ENCODE measurements at places on chromosomes 7 and 10.

- H3K36me3 ChIP-seq = no peaks in the 10 kb centered on the region
- no peaks in the 10 kb centered on the region for H3K4me1 ChIP-seq
- H3K27ac ChIP-seq = no peak overlapping the region
- H3K27me3 ChIP-seq = no peaks in the 10 kb centered on the region
Observed at GRCh38 chr7:123961771-123962170, 36.7 kb downstream of the SPAM1 start.

GRCh38 chr10:95441547-95441923, 119.6 kb downstream of the SORBS1 start:
- peaks cover 19% of the 10 kb centered on the region for H3K4me1 ChIP-seq
- DNase-seq = no peak
- peaks cover 4% of the 10 kb centered on the region for H3K27me3 ChIP-seq
- H3K27ac ChIP-seq = no peak overlapping the region
- no peak overlapping the region for H3K4me3 ChIP-seq

DNA sequence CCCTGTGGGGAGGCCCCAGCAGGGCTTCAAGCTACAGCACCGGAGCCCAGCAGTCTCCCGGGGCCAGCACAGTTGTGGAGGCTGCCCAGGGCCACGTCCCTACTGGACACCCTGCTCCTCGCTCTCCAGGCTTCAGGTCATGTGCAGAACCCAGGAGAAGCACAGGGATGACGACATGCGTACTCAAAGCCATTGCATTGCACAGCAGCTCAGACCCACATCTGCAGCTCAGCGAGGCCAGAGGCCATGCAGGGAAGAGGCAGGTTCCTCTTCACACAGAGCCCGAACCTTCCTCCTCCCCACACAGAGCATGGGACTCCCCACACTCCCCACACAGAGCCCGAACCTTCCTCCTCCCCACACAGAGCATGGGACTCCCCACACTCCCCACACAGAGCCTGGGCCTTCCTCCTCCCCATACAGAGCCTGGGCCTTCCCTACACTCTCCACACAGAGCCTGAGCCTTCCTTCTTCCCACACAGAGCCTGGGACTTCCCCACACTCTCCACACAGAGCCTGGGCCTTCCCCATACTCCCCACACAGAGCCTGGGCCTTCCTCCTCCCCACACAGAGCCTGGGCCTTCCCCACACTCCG, 12.3 kb downstream of the CFAP46 start:
- no peak overlapping the region for H3K4me3 ChIP-seq
- peaks cover 17% of the 10 kb centered on the region for H3K27me3 ChIP-seq
- peaks cover 4% of the 10 kb centered on the region for H3K36me3 ChIP-seq
- no peak for DNase-seq

GRCh38 chr10:100653957-100654781, 91.2 kb upstream of the PAX2 start:
- DNase-seq = no peak
- peaks cover 11% of the 10 kb centered on the region for H3K36me3 ChIP-seq
- H3K4me1 ChIP-seq = peaks cover 27% of the 10 kb centered on the region
- peak overlapping the region; percentile 80 for H3K4me3 ChIP-seq
- peaks cover 32% of the 10 kb centered on the region for H3K27me3 ChIP-seq

DNA sequence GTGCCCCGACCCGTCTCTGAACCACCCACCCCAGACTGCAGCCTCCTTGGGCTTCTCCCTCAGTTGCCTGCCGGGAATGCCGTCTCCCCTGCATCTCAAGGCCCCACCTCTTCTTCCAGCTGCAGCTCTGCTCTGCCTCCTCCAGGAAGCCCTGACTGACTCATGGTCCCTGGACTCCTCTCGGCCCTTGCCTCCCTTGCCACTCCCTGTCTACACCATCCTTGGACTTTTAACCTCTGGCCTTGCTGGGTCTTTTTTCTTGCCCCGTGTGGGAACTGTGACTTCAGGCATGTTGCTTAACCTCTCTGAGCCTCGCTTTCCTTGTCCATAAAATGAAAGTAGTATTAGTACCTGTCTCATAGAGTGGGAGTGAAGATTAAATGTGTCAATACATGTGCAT, 56.3 kb downstream of the C10orf105 start:
- peaks cover 11% of the 10 kb centered on the region for H3K27me3 ChIP-seq
- H3K27ac ChIP-seq = no peak overlapping the region
- peak overlapping the region; percentile 23 for H3K4me3 ChIP-seq
- no peaks in the 10 kb centered on the region for H3K36me3 ChIP-seq

DNA sequence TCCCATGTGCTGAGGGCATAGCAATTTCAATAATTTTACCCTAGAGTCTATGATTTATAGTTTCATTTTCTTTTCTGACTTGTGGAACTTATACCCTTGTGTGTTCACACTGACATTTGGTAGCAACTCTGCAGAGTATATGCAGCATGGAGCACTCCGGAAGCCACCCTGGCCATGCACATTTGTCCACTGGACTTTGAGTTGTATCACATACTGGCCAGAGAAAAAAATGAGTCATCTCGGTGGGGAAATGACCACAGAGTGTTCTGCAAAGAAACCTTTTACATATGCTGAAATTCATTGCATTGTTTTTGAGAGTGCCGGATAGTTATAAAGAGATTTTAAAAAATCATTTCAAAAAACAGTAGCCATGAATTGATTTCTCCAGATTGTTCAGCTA, 164.8 kb upstream of the COBL start:
- DNase-seq = no peak
- no peaks in the 10 kb centered on the region for H3K4me1 ChIP-seq
- no peak overlapping the region for H3K4me3 ChIP-seq
- no peaks in the 10 kb centered on the region for H3K36me3 ChIP-seq
- H3K27ac ChIP-seq = no peak overlapping the region

DNA sequence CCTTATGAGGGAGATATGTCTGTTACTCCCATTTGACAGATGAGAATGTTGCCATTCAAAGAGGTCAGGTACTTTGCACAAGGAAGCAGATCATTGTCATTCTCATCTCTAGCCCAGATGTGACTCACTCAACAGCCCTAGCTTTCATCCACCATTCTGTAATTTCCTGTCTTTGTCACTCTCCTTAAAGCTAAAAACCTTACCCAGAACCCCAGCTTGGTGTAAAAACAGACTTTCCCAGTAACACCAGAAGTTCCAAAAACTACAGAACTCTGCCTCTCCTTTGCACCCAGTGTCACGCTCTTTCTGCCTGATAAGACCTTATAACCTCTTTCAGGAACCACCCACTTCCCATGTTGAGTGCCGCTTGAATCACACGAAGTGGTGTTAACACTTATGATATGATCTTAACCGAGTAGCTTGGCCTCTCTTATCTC, 89.1 kb upstream of the SP4 start:
- H3K27ac ChIP-seq = peak overlapping the region; percentile 51
- H3K4me1 ChIP-seq = peaks cover 10% of the 10 kb centered on the region
- no peak overlapping the region for H3K4me3 ChIP-seq
- DNase-seq = no peak

GRCh38 chr10:103828107-103828506, 27.3 kb downstream of the SH3PXD2A start:
- H3K36me3 ChIP-seq = peaks cover 7% of the 10 kb centered on the region
- H3K27me3 ChIP-seq = no peaks in the 10 kb centered on the region
- H3K27ac ChIP-seq = peak overlapping the region; percentile 7

GRCh38 chr7:3437467-3437866, 136.4 kb downstream of the SDK1 start:
- H3K4me1 ChIP-seq = no peaks in the 10 kb centered on the region
- no peaks in the 10 kb centered on the region for H3K27me3 ChIP-seq
- H3K4me3 ChIP-seq = no peak overlapping the region

- H3K27ac ChIP-seq = peak overlapping the region; percentile 99
- peak; percentile 83 for DNase-seq
- peaks cover 15% of the 10 kb centered on the region for H3K27me3 ChIP-seq
- H3K4me1 ChIP-seq = peaks cover 13% of the 10 kb centered on the region
Observed at GRCh38 chr10:73730153-73730906, 13.8 kb upstream of the SEC24C start.

- peaks cover 1% of the 10 kb centered on the region for H3K27me3 ChIP-seq
- no peaks in the 10 kb centered on the region for H3K36me3 ChIP-seq
- DNase-seq = no peak
Observed at GRCh38 chr7:150421831-150422230, 28.6 kb upstream of the GIMAP8 start.

GRCh38 chr10:68900427-68901104, 549 bp upstream of the DDX50 start:
- H3K27ac ChIP-seq = peak overlapping the region; percentile 97
- H3K27me3 ChIP-seq = peaks cover 5% of the 10 kb centered on the region
- DNase-seq = no peak
- H3K36me3 ChIP-seq = no peaks in the 10 kb centered on the region
- peak overlapping the region; percentile 99 for H3K4me3 ChIP-seq

DNA sequence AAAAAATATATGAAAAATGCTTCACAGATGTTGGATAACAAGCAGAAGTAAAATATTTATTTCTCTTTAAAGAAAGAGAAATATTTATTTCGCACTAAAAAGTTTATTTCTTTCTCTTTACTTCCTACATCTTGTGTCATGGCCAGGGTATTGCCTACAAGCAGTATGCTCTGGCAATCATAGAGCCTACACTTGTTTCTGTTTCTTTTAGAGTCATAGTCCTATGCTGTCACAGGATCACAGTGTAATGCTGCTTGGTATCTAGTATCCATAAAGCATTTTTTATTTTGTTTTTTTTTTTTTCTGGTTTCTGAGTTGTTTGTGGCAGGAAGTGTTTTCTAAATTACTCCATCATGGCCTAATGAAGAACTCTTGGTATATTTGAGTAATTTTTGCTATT, 116.0 kb downstream of the ATRNL1 start:
- H3K36me3 ChIP-seq = no peaks in the 10 kb centered on the region
- H3K27ac ChIP-seq = no peak overlapping the region
- no peak for DNase-seq
- H3K4me1 ChIP-seq = no peaks in the 10 kb centered on the region
- H3K27me3 ChIP-seq = peaks cover 2% of the 10 kb centered on the region
- H3K4me3 ChIP-seq = no peak overlapping the region

GRCh38 chr7:112940314-112940732, 146.3 kb downstream of the GPR85 start:
- no peaks in the 10 kb centered on the region for H3K36me3 ChIP-seq
- peak overlapping the region; percentile 92 for H3K4me3 ChIP-seq
- peaks cover 10% of the 10 kb centered on the region for H3K4me1 ChIP-seq
- peaks cover 6% of the 10 kb centered on the region for H3K27me3 ChIP-seq
- no peak for DNase-seq

DNA sequence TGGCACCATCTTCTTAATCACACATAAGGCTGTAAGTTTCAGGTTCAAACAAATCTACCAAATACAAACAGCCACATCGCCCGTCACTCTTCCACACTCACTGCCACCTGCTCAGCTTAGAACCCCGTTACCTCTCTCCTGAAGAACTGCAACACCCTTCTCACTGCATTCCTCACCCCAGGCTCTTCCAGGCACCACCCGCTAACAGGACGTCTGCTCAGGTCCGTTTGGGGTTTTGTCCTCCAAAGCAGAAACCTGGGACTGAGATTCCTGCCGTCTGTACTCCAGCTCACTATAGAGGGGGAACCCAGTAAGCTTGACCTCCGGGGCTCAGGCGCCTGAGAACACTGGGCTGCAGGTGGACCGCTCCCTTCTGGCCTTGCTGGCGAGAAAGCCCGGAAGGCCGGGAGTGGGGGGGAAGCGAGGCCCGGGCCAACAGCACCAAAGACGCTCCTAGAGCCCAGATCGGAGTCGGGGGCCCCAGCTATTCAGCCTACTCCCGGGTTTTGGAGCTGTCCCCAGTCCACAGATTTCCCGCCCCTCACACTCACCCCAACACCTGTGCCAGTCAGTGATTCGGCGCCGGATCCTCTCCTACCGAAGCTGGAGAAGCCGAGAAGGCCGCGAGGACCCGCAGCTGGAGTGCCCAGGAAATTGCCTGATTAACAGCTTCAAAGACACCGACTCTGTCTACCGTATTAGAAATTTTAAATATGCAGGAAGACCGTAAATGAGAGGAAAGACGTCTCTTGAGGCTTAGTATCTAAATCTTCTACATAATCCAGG, at the start of gene AP3M1:
TSS of gene AP3M1 (minus strand) at position 625 of the 786 bp plus-strand sequence. CDS start 12,449 bp downstream, outside the sequence.
- H3K27ac ChIP-seq = peak within 1 kb of the TSS; percentile 53
- H3K4me3 ChIP-seq = no peak within 1 kb of the TSS
- H3K4me1 ChIP-seq = peaks cover 5% of the 10 kb centered on the region
- DNase-seq = peak; percentile 70
- H3K36me3 ChIP-seq = no peaks in the 10 kb centered on the region

GRCh38 chr7:77855371-77856083, 57.0 kb downstream of the PHTF2 start:
- no peak for DNase-seq
- H3K27me3 ChIP-seq = no peaks in the 10 kb centered on the region
- H3K36me3 ChIP-seq = no peaks in the 10 kb centered on the region
- no peak overlapping the region for H3K27ac ChIP-seq
- H3K4me3 ChIP-seq = no peak overlapping the region

- no peaks in the 10 kb centered on the region for H3K36me3 ChIP-seq
- H3K27ac ChIP-seq = no peak overlapping the region
- H3K4me1 ChIP-seq = peaks cover 6% of the 10 kb centered on the region
- DNase-seq = no peak
Observed at GRCh38 chr7:148266795-148267194, 323.8 kb upstream of the C7orf33 start.

DNA sequence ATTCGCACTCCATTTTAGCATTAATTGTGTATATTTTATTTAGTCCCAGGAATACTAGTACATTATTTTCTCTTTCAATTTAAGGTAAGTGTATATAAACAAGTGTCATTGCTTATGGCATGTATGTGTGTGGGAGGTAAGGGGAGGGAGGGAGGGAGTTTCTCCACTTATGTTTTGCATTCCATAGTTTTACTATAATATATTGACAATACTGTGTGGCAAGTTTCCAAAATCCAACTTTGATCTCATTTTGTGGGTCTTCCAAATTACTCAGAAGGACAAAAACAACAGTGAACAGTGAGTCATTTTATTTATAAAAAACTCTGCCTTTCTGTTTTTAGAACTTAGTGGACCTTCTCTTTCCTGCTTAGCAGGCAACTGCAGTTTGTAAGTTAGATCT, 102.3 kb upstream of the SEMA3E start:
- H3K4me1 ChIP-seq = no peaks in the 10 kb centered on the region
- H3K4me3 ChIP-seq = no peak overlapping the region
- H3K27me3 ChIP-seq = no peaks in the 10 kb centered on the region
- no peak overlapping the region for H3K27ac ChIP-seq
- no peak for DNase-seq

DNA sequence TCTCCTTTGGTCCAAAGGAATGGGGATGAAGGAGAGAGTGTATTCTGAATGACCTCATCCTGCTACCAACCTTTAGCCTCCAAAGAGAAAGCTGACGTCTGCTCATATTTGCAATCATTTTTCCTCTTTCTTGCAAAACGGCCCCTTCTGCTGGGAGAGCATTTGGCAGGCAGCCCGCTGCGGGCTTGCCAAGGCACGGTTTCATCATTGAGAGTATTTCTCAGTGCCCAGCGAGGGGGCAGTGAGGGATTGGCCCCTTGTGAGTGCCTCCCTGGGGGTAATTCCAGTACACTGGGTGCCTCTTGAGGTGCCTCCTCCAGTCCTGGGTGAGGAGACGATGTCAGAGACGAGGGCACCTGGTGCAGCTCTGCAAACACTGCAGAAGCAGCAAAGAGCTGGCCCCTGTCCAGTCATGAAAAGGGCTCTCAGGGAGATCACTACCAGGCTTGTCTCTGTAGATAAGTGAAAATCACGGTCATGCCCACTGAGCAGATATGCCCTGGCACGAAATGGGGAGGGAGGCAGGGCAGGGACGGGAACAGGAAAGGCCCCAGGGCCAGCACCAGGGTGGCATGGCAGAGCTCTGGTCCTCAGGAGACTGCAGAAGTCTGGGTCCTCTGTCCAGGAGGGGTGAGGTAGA, 48.7 kb upstream of the SHH start:
- H3K27me3 ChIP-seq = peaks cover under 1% of the 10 kb centered on the region
- H3K36me3 ChIP-seq = no peaks in the 10 kb centered on the region
- no peaks in the 10 kb centered on the region for H3K4me1 ChIP-seq

GRCh38 chr7:91137788-91138368, 126.4 kb upstream of the FZD1 start:
- no peak for DNase-seq
- no peaks in the 10 kb centered on the region for H3K36me3 ChIP-seq

All from endothelial cell (in vitro differentiated cells).